Suppressor macrophage treated with lipopolysaccharide for 4 hours (primary cell): ENCODE measurements at places on chromosomes 3 and 15.
A peak's percentile ranks its signal among the peaks of the same experiment; 100 is the strongest.

- no peak for DNase-seq
Measured at GRCh38 chr3:182525766-182526374, 267.4 kb upstream of the ATP11B start.

GRCh38 chr3:54235998-54236397, 113.6 kb downstream of the CACNA2D3 start:
- no peak for DNase-seq

DNA sequence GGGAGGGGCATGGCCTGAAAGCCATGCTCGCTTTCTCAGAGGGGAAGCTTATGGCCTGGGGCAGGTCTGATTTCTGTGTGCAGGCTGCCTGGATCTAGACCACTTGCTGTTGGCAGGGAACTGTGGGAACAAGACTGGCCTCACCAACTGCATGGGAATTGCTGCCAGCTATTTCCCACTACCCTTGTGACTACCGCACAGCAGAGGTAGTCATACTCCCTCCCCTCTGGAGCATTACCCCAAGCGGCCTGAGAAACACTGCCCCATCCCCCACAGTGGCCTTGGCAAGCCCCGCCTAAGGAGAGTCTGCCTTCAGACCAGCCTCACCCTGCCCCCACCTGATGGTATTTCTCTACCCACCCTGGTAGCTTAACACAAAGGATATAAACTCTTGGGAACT, 199.4 kb upstream of the CADM2 start:
- DNase-seq = no peak

GRCh38 chr3:157782236-157782635, 279.0 kb upstream of the VEPH1 start:
- DNase-seq = no peak

DNA sequence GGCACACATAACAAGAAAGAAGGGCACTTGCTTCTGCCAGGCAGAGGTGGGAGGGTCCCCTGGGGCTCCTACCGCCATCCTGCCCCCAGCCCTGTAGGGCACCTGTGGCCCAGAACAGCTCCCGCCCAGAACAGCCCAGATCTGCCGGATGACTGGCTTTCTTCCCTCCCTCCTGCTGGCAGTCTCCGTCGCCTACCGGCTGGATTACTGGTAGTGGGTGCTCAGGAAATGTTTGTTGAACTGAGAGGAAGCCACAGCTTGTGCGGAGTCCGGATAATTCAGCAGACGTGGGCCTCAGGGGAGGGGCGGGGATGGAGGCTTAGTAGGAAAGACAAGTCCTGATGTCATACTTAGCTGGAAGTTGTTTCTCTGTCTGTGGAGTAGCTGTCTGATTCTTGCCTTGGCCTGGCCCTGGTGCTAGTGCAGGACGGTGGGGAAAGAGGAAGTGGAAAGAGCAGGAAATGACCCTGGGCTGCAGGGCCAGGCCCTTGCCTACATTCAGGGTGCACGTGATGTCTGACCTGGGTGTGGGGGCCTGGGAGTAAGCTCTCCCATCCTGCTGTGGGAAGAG, 6.7 kb downstream of the CCDC9B start:
- DNase-seq = peak; percentile 92

DNA sequence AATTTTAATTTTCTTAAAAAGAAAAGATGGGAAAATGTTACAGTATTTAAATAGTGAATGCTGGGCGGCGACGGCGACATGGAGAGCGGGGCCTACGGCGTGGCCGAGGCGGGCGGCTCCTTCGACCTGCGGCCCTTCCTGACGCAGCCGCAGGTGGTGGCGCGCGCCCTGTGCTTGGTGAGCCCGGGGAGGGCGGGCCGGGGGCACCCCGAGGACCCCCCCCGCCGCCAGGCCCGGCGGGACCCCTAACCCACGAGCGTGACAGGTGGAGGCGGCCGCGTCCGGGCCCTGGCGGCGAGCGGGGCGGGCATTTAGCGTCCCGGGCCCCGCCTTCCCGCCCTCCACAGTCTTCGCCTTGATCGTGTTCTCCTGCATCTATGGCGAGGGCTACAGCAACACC, 38.4 kb upstream of the GOLGA8J start:
- no peak for DNase-seq

GRCh38 chr3:186380622-186381380, 18.8 kb upstream of the DGKG start:
- no peak for DNase-seq

DNA sequence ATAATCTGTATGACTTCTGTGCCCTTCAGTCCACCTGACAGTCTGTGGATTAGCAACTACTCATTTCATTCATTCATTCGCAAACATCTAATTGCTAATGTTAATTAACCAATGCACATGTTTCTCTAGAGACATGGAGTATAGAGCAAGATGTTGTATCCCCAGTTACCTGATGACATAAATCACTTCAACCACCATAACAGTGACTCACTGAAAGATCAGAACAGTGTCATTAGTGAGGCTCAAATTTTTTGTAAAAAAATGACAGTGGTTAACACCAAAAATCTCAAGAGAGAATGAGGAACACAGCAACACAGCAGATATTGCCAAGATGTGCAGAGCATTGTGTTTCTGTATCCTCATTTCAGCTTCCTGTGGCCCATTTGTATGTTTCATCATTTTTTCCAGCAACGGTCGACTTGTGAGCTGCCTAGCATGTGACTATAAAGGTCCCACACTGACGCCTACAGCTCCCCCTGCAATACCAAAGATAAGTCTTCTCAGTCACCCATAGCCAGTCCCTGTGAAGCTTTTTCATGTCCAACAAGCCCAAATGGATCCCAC, 3.7 kb upstream of the PLD1 start:
- peak; percentile 95 for DNase-seq

DNA sequence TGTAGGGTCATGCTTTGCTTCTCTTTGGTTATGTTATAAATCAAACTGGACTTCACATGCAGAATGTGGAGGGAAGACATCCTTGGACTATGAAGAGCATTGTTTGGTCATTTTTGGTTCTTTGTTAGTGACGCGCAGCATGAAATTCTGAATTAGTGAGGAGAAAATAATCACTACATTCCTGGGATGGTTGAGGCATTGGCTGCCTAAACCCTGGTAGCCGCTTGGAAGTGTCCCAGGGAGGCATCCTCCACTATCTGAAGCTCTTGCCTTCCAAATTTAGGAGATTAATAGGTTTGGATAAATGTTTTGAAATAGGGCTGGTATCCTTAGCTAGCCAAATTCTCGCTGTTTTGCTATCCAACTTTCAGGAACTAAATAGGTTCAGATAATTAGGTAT, 96.2 kb downstream of the CLSTN2 start:
- DNase-seq = no peak

GRCh38 chr3:146550743-146551510, 6.5 kb upstream of the PLSCR1 start:
- DNase-seq = peak; percentile 78

DNA sequence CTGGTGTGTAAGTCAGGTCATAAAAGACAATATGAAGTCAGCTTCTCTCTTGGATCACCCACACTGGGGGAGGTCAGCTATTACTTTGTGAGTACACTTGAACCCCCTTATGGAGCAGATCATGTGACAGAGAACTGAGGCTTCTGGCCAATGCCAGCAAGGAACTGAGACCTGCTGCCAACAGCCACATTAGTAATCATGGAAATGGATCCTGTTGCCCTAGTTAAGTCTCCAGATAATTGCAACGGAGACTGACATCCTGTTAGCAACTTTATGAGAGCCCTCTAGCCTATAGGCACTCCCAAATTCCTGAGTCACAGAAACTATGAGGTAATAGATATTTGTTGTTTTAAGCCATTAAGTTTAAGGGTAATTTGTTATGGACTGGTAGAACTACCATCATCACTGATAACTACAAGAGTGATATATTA, 110.4 kb upstream of the GMNC start:
- DNase-seq = no peak

GRCh38 chr3:184677344-184678316, 34.2 kb downstream of the MAGEF1 start:
- DNase-seq = no peak

- peak; percentile 67 for DNase-seq
Measured at GRCh38 chr3:183274609-183275008, 21.6 kb downstream of the B3GNT5 start.

DNA sequence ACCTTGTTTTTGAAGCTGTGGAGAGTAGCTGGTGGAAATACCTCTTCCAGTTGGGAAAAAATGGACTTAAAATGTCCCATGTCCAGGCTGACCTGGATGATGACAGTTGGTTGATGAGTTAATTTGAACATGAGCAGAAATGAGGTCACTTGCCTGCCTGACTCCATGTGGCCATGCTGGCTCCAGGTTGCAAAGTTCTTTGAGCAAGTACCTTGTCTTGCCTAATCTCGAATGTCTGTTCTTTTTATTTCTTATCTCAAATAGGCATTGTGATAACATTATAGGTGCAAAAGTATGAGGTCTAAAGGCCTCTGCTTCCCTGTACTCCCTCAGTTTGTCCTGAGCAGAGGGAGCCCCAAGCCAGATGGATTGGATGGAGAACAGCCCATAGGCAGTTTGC, 9.0 kb downstream of the MAPKBP1 start:
- no peak for DNase-seq

DNA sequence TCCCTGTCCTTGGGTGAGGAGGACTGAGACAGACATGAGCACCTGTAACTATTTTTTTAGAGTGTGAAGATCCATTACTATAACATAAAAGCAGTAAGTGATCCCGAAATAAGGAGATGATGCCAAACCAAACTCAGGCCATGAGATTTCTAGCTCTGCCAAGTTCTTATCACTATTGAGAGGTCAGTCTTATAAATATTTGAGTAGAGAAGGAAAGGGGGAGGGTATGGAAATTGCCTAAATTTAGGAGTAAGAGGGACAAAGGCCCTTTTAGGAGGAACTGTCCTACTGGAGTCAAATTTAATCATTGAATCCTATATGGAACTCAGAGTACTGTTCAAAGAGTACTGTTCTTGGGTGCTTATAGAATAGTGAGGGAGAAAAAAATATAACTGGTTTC, 326.9 kb upstream of the NAALADL2 start:
- DNase-seq = no peak

DNA sequence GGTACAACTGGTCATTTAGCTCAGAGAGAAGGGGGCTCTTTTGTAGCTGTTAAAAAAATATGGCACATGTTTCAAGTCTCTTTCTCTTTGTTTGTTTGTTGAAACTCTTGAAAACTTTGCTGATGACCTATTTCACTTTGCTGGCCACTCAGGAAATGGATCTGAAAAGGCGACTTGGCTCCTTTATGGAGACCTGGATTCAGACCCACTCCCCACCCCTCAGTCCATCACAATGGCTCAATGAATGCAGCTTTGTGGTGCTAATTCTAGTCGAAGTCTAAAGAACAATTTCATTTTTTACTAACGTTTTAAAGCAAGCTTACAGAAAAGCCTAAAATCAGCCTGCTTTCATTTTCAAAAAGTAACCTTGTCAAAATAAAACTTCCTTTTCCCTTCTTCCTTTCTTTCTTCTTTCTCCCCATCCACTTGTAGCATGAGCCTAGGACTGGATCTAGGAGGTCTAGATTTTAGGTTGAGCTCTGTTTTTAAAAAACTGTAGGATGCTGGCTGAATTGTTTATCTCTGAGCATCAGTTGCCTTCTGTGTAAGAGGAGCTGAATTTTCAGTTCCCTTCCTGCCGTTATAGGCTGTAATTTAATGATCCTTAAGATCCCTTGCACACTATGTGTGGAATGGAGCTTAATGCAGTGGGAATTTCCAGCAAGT, 165.5 kb upstream of the FEZF2 start:
- no peak for DNase-seq

GRCh38 chr3:100057716-100058575, 56.4 kb downstream of the FILIP1L start:
- DNase-seq = no peak

DNA sequence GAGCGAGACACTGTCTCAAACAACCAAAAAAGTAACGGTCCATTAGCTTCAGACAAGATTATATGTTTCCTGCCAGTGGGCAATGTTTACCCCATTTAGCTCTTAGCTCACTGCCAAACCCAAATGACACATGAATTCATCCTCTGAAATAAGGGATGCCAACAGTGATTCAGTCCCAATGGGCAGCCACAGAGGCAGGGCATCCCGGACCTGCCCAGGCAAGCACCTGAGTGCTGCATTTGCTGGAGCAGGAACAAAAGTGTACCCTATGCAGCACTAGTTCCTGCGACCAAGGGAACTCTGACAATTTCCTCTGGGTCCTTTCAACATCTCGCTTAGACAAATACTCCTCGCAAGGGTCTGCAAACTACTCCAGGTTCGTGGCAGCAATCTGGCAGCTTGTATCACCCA, 8.0 kb downstream of the IP6K2 start:
- no peak for DNase-seq

DNA sequence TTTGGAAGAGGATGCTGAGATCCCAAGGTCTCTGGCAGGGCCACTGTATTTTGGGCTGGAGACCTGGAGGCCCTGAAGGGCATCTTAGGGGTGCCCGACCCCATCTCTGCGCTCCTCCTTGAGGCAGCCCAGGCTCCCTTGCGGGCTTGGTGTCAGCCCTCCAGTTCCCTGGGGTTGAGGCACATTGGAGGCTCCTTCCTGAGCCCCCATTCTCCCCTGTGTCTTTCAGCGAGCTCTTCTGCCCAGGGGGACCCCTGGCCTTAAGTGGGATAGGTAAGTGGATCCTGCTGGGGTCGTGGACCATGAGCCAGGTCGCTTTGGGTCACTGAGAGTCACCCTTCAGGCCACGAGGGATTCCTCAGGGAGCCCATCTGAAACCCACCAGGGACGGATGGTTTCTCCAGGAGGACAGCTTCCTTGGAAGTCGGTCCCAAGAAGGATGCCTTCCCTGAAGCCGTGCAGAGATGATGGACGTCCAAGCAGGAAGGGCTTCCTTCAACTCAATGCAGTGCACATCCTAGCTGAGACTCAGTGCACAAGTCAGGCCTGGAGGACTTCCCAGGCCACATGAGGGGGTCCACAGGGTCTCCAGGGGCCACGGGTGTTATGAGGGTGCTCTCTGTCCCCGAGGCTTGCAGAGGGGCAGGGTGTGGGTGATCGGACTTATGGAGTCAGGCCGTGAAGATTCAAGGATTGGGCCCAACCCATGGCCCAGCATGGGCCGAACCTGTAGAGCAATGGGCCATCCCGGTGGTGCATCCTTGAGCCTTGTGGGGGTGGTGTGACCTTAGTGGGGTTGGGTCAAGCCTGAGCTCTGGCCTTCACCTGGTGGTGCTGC, 224.3 kb downstream of the SNRPN start:
- DNase-seq = no peak

GRCh38 chr3:38563070-38563885, 67.1 kb downstream of the EXOG start:
- no peak for DNase-seq

GRCh38 chr3:133880886-133881455, 14.7 kb downstream of the RAB6B start:
- DNase-seq = no peak

DNA sequence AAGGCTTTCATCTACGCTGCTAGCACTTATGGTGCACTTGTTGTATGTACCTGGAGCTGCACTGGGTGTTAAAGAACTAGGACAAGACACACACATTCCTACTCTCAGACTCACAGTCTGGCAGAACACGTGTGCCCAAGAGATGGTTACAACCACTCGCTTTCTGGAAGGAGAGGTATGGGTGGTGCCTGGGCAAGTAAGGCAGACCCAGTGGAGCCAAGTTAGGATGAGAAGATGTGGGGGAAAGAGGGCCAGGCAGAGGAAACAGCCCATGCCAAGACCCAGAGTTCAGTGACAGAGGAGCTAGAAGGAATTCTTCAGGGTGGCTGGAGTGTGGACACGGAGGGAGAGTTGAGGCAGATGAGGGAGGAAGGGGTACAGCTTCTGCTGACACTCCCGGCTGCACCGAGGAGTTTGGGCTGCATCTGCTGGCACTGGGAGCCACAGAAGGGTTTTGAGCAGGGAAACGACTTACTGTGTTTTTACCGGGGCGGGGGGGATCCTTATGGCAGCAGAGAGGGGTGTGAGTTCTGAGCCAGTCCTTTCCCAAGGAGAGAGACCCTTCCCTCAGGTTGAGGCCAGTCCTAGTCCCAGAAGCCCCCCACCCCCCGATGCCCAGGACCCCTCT, 59.0 kb downstream of the GRIP2 start:
- DNase-seq = no peak
